ENCODE measurements at places on chromosomes 4 and X.

- DNase-seq, result no peak
Measured at GRCh38 chr4:147968641-147969040, 236.8 kb downstream of the ARHGAP10 start.

- DNase-seq, result no peak
Measured at GRCh38 chr4:152063621-152064240, 302.9 kb upstream of the GATB start.

DNA sequence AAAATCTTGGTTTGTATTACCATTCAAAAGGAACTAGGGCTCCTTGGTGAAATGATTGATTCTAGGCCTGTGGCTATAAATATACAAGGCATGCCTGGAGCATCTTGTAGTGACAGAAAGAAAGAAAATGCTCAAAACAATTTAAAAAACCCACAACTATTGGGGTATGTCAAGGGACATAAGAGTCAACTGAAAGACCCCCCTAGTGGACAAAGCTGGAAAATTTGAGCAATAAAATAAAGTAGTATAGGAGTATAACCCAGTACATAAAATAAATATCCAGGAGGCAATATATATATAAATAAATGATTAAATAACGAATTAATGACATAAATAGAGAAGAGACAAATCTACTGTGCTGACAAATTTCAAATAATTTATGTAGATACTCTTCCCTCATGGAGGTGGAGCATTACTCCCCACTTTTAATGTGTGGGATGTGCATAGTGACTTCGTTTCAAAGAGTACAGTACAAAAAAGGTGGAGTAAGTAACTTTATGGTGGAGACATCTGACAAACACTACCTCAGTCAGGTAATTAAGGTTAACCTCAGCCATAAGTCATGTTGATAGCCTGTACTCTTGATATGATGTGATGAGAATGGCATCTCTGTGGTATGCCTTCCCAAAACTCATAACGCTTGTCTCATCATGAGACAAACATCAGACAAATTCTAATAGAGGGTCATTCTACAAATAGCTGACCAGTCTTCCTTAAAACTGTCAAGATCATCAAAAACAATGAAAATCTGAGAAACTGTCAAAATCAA is 185.0 kb upstream of the GLRA2 start:
- no peak for DNase-seq

- DNase-seq, result no peak
Measured at GRCh38 chr4:90007494-90008167, 113.0 kb downstream of the MMRN1 start.

GRCh38 chr4:181807771-181808170 is 435.4 kb upstream of the TENM3 start:
- no peak for DNase-seq

GRCh38 chr4:138035781-138036258 is 206.3 kb downstream of the SLC7A11 start:
- no peak for DNase-seq

DNA sequence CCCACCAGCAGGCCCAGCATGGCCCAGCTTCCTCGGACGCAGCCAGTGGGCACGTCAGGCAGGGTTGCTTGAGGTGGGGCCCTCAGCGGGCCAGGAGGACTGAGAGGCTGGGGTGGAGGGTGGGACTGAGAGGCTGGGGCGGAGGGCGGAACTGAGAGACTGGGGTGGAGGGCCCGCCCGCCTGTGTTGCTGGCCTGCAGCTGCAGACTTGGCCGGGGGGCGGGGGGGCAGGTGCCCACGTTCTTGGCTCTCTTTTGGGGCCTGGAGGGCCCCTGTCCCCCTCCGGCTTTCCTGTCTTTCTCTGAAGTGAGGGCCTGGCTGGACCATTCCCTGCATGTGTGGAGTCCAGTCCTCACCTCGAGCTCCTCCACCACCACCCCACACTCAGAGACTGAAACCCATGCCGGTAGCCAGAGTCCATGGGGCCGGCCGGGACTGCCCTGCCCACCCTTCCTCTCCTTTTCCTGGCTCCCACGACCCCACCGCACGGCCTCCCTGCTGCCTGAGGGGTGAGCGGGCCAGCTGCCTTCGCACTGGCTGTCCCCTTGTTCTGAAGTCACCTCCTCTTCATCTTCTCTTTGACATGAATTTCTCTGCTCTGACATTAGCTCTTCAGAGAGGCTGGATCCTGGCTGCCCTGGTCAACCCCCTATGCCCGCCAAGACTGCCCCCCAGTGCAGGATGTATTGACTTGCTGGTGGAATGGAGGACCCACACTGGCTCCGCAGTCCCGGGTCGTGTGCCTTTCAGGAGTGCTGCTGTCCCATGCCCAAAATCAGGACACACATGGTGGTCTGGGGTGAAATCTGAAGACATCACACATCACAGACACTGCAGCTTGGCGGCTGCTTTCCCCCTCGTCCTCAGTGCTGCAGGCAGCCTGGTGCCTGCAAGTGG is 10.1 kb upstream of the NKX1-1 start:
- no peak for DNase-seq

DNA sequence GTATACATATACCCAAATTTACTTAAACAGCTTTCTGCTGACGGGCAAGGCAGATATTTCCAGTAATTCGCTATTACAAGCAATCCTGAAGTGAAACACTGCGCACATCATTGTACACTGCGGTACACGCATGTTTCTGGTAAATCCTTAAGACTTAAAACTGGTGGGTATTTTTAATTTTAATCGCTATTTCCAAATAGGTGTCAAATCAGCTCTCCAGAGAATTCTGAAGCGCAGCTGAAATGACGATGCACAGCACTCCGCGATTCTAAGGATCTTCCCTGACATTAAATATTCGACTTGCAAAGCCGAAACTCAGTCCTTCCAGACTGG is 361 bp downstream of the TMEM128 start:
- no peak for DNase-seq

- DNase-seq, result no peak
Measured at GRCh38 chrX:70960730-70961129, 29.8 kb upstream of the SLC7A3 start.

DNA sequence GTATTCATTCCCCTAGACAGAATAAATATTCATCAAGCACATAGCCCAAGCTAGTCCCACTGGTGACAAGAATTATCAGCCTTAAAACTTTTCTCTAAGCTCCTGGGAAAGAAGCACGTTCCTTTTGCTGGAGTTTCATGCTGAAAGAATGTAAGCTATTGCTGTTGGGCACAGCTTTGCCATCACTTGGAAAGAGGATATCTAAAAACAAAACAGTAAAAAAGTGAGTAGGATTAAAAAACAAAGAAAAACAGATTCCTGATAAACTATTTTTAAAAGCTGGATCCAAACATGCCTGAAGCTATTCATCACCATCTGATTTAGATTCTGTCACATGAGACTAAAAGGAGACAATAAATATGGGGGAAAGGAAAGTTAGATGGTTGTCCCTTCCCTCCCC is 176.8 kb downstream of the SCFD2 start:
- no peak for DNase-seq

DNA sequence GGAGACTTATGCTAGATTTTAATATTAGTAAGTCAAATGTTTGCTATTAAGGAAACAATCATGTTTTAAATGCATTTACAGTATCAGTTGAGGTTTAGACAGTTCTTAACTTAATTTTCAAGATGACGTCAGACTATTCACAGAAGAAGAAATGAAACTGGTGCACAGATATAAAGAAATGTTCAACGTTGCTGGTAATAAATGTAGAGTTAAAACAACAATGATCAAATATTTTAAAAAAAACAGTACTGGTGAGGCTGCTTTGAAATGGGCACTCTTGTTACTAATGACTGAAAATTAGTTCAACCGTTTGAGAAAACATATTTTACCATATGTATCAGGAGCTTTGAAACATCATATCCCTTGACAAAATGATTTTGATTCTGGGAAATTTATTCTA is 44.2 kb downstream of the ABHD18 start:
- no peak for DNase-seq

DNA sequence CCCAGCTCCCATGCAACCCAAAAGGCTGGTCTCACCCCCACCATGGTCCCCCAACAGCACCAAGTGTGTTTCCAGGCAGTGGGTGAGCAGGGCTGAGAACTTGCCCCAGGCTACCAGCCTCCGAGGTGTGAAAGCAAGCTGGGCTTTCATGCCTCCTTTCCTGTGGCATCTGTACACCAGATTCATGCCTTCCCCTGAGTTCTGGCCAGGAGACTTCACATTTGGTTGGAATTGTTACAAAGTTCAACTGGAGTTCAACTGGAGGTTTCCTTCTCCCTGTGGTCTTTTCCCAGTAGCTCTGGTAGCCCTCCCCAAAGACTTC is 77.6 kb upstream of the RAB40AL start:
- no peak for DNase-seq

- DNase-seq, result no peak
Measured at GRCh38 chrX:45348296-45348695, 147.6 kb upstream of the DIPK2B start.

GRCh38 chr4:19158107-19158809 is 1093.4 kb upstream of the SLIT2 start:
- no peak for DNase-seq

DNA sequence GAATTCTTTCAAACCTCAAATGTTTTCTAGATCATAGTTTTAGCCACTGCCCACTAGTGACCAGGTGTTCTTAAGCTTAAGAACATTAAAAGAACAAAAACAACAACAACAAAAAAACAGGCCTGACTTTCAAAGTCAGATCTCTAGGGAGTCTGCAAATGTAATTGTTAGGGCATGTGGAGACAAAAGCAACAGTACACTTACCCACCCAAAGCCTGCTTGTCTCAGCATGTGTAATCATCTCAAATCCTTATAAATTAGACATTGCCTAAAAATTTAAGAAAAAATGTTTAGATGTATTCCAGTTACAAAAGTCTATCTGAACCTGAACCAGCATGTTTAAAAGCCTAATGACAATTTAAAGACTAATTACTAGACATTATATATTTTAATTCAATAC is 79.9 kb downstream of the SLC7A11 start:
- no peak for DNase-seq

DNA sequence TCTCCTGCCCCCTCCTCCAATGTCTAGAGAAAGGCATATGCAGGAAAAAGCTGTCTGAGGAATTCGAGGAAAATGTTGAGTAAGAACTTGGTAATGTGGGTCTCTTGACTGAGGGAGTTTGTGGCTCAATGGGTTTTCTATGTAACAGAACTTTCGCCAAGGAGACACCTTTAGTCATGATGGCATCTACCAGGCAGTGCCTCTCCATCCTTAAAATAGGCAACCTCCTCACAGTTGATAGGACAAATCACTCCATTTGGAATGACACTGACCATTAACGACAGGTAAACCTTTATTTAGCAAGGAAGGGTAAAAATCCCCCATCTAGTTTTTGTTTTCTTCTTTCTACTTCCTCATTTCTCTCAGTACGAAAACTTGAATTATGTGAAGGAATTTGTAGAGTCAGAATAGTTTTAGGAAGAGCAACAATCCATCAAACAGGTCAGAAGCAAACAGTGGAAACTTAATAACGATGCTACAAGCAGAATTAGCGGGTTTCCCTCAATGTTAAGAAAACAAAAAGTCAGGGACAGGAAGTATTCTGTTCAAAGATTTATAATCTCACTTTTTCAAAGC is 2.7 kb downstream of the GSX2 start:
- no peak for DNase-seq

- no peak for DNase-seq
Measured at GRCh38 chrX:107646735-107647134, 18.4 kb downstream of the PRPS1 start.

DNA sequence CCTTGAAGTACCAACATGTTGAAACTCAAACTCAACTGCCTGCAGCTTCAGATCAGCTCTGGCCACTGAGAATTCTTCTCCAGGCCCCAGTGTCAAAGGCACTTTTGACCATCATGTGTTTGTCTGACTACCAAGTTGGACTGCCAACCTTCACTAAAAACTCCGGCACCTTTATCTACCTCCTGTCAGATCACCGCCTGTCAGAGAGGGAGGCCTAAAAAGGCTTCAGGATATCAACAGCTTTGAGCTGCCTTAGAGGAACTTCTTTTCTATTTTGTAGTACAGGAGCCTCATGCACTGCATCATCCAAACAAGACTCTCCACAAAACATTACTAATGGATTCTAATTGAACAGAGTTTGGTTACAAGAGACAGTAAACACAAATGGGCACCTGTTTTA is 2.8 kb downstream of the ACSL1 start:
- DNase-seq, result no peak

DNA sequence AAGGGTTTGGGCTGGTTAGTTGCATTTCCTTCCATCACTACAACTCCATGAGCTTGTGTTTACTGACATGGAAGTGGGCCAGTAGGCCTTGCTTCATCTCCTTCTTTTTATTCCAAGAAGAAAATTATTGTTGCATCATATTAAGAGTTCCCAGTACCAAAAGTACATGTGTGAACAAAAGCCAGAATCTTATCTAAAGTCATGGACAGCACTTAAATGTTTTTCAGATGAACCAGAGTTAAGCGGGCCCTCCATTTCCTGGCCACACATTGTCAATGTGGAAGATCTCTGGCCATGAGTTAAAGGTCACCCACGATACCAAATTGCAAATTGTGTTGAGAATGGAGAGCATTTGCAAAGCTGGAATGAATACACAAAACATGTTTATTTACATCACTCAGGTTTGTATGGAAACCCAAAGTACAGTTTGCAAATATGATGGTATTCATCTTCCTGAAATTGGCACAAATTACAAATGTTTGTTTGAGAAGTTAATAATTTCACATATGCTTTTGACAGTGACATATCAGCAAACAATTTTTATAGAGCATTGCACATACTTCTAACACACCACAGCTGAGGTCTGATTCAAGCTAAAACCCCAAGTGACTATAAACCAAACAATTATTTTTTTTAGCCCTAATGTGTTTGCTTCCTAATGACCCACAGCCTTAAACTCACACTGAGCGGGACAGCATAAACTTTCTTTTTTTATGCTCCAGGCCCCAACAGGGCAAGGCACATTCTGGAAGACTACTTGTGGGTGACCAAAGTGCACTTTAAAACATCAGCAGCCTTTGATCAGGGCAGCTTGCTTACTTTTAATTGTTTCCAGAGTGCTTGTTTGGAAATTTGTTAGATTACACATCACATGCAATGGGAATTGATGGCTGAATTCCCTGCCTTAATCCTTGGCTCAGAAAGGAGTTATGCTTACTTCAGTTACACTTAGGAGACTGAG is 502.9 kb upstream of the SLIT2 start:
- DNase-seq, result no peak

DNA sequence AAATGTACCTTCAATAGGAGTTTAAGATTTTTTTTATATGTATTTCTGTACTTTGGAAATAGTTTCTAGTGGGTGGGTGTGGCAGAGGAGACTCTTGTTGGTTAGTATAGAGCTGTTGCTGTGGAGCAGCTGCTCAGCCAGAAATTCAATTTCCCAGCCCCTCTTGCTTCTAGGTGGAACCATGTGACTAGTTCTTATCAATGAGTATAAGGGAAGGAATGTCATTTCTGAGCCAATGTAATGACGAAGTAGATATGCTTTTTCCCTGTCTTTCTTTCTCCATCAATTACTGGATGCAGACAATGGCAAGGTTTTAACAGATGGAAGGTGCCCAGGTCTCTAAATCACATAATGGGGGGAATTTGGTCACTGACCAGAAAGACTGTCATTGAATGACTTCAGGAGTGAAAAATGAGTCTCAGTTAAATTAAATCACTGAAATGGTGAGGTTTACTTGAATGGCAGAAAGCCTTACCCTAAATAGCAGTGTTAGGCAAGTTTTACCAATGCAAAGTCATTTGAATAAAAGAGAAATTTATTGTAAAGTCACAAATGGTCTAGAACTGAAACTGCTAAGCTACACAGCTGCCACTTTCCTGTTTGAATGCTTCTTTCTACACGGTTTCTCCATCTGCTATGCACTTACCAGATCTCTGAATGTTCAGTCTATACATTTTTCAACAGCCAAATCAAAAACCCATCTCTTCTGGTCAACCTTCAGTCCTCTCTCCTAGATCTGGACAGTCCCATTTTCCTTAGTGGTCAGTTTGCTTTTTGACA is 795.4 kb upstream of the MAGEB2 start:
- DNase-seq, result no peak

All from activated CD8-positive, alpha-beta memory T cell treated with anti-CD3 and anti-CD28 coated beads for 48 hours (primary cell).